ENCODE measurements at places on chromosomes 2 and 18.

DNA sequence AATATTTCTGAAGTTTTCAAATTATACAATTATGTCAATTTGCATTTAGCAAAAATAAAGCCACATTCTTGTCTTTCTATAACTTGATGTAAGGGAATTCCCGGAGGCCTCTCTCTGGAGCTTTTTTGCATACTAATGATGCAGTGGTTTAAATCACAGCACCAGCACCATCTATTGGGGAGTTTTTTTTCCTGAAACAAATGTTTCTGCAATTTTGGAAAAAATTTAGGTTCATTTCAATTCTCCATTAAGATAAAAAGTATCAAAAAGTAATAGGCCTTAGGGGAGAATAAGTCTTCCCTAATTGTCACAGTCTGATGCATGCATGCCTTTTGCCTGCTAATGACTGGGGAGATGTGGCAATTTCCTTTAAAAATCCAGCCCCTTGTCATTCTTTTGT is 13.5 kb downstream of the CBLN2 start:
- DNase-seq: no peak

DNA sequence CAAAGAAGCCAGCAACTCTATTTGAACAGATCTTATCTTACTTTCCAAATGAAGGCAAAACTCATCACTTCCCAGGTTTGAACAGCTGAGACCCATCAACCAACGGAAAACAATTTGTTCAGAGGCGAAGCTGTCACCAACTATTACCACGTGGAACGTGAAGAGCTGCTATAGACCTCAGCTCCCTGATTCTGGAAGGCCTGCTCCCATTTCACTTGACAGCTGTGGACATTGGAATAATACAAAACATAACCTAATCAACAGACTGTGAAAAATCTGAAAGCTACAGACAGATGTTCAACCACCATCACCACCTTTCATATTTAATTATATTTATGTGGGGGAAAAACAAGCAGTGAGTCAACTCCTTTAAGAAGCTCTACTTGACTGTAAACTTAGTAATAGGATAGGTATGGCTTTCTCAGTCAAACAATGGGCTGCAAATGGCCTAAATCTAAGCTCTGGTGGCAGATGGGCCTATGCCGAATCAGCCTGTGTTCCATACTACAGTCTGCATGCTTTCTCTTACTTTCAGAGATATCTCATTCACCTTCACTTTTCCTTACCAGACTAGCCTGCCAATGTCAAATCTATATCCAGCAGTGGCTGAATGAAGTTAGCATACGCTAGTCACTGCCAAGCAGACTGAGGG is 896.4 kb downstream of the TDRD15 start:
- no peak for DNase-seq

DNA sequence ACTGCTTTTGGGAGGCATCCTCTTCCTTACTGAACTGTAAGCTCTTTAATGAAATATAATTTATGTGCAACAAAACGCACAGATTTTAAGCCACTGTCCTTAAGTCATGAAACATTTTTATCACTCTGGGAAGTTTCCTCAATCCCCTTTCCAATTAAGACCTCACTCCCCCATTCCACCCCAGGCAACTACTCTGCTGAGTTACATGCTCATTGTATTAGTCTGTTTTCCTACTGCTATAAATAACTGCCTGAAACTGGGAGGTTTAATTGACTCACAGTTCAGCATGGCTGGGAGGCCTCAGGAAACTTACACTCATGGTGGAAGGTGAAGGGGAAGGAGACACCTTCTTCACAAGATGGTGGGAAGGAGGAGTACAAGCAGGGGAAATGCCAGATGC is 46.5 kb upstream of the KCNE4 start:
- DNase-seq: no peak

- no peak for DNase-seq
Observed at GRCh38 chr2:124328397-124328796, 303.3 kb downstream of the CNTNAP5 start.

DNA sequence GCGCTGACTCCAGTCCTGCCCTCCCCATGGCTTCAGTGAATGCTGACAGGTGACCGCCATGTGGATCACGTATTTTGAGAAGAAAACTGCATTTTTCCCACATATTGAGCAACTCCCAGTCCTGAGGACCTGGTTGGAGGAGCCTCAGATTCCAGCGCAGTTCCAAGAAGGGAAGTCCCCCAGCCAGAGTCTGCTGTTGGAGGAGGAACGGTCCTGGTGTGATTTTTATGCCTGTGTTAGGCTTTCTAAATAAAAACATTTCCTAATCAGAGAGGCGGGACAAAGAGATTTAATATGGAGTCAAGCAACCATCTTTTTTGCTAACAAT is 32.3 kb upstream of the COL6A3 start:
- no peak for DNase-seq

DNA sequence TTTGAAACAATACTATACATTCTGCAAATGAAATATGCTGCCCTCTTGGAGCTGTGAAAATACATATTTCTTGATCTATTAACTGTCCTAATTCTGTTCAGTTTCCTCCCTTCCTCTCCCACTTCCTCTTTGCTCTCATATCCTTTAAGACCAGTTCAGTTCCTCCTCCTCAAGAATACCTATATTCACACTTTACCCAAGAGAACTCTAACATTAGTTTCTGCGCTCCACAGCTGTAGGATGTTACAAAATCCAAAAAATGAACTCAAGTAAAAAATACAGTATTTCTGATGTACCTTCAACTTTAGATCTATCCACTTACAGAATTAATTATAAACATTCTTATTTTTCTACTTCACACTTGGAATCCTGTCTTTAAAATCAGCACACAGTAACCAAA is 5.4 kb downstream of the ITSN2 start:
- no peak for DNase-seq

DNA sequence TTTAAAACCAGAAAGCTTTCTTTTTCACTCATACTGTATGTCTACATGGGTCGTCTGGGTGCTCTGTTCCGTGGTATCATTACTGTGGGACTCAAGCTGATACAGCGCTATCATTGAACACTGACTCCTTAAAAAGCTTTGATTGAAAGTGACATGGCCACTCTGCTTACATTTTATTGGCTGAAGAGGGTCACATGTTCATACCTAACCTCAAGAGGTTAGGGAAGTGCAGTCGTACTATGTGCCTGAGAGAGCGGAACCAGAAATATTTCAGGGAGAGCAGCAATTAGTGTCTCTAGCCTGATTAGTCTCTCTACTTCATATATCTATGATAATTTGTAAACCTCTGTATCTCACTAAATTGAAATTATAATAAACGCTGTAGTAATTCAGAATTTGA is 43.5 kb downstream of the PSMD14 start:
- DNase-seq: no peak

DNA sequence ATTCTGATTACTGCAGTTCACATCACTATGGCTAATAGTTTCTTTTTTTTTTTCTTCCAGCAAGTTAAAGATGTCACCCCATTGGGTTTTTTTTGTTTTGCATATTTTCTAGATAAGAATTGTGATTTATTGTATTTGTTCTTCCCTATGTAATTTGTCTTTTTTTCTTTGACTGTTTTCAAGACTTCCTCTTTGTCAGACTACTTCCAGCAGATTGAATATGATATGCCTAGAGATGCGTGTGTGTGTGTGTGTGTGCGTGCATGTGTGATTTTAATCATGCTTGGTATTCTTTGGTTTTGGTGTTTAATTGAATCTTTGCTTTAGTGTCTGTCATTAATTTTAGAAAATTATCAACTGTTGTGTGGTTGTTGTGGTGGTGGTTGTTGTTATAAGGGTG is 166.7 kb upstream of the SLC39A10 start:
- no peak for DNase-seq

GRCh38 chr2:16680304-16680703 is 14.7 kb upstream of the CYRIA start:
- DNase-seq: no peak

DNA sequence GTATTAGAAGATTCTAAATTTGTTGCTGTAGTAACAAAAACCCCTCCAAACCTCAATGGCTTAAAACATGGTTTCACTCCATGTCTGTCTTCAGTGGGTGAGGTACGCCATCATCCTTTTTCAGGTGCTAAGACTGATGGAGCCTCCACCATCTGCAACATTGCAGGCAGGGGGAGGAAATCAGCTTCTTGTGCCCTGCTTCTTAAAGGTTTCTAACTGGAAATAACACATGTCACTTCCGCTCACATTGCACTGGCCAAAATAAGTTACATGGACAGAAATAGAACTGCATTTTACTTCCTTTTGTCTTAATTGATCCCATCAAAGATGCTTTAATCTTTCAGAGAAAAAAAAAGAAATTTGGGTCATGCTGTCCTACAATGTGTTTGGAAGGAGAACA is 94.1 kb downstream of the GALNT3 start:
- DNase-seq: no peak
